Dermis lymphatic vessel endothelial cell (primary cell): ENCODE measurements at places on chromosomes 2 and 18. TPM values are rescaled to one million over a fixed set of nuclear protein-coding genes. Genes with fewer than 3 reads are reported as not detected.

TANC1 gene
- total RNA-seq = 66.3 and 101 TPM in 2 replicates

RUFY4 gene
- not detected in 2 replicates for total RNA-seq

POTEI gene
- total RNA-seq = 0.17 and 0.98 TPM in 2 replicates

PSTPIP2 gene
- total RNA-seq = 0.22 and 0.95 TPM in 2 replicates

NIFK gene
- total RNA-seq = 40.0 and 41.3 TPM in 2 replicates

TTN gene
- total RNA-seq = 2.0 and 3.4 TPM in 2 replicates

RAD51AP2 gene
- total RNA-seq = not detected in 2 replicates

TBR1 gene
- under 0.01 and 0.09 TPM in 2 replicates for total RNA-seq

PCARE gene
- total RNA-seq = not detected in 2 replicates

KIAA2012 gene
- not detected in 2 replicates for total RNA-seq

DTNA gene
- total RNA-seq = 0.26 and 0.76 TPM in 2 replicates

TUBA4B gene
- total RNA-seq = not detected in 2 replicates

DLGAP1 gene
- 0.09 and 0.11 TPM in 2 replicates for total RNA-seq

CPS1 gene
- total RNA-seq = 0.22 and 1.1 TPM in 2 replicates

HOXD4 gene
- total RNA-seq = 3.5 and 6.3 TPM in 2 replicates

OSR1 gene
- 0.54 and 1.5 TPM in 2 replicates for total RNA-seq
